ENCODE measurements at places on chromosomes 7 and 10.

GRCh38 chr7:75715864-75716263 is 22.9 kb downstream of the HIP1 start:
- no peak for DNase-seq

GRCh38 chr10:14023673-14024328 is 306.9 kb downstream of the FRMD4A start:
- DNase-seq = no peak

DNA sequence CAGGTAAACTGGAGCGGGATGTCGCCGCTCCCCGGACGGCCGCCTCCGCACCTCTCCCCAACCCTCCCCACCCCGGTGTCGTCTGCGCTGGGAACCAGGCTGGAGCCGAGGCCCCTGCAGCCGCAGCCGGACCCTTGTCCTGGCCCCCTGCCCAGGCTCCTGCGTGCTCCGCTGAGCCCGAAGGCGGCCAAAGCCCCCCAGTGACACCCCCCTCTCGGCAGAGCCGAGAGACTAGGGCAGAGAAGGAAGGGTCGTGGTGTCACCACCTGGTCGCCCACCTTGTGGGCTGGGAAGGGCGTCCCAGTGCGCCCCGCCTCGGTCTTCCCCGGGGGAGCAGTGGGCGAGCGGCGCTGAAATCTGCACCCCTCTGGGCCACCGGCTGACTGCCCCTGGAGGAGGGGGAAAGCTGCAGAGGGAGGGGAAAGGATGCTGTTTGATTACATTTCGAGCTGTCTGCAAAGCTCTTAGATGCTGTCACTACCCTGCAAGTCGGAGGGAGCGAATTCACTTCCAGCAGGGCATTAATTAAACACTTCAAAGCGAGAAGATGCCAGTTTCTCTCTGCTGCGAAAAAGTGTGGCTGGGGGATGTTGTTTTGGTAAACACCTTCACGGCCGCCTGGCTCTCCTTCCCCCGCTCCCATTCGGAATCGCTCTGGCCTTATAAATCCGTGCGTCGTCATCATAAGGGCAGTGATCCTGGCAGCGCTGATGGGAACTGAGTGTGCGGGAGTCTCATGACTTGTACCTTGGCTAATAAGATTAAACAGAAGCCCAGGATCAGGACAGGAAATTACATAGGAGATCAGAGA is 622 bp downstream of the DYNC1I1 start:
- no peak for DNase-seq

- no peak for DNase-seq
Measured at GRCh38 chr7:8261711-8262695, at the start of gene ICA1. Gene ICA1, minus strand, starts transcription at chr7:8262167. Its CDS starts 26,241 bp downstream, at chr7:8235926.

GRCh38 chr10:8874972-8875371 is 820.5 kb downstream of the GATA3 start:
- no peak for DNase-seq

DNA sequence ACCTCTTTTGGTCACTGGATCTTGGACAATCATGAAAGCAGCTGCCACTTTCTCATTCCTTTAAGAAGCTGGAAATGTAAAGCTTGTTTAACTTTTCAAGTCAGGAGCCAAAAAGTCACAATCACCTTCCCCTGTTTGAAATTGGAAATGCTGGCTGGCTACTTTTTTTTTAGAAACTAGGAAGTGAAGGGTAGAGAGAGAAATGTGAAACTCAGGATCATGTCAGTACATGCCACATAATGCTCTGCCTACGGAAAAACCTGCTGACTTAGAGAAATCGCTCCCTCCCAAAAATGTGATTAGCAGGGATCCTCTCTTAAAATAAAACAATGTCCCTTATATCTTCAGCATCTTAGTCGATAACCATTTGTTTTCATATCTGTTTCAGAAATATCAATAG is 188.4 kb upstream of the C7orf33 start:
- DNase-seq = no peak

DNA sequence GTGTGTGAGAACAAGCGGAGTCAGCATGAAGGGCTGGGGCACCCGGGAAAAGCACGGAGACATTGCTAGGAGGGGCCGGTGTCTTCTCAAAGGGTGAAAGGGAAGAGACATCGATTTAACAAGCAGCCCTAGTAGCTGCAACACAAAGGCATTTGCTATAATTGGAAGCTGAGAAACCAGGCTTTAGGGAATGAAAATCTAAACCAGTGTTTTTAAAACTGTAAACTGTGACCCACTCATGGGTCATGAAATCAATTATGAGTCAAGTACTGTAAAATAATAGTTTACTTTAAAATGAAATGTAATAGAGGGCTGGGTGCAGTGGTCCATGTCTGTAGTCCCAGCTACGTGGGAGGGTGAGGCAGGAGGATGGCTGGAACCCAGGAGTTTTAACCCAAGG is 128.7 kb upstream of the RHEB start:
- no peak for DNase-seq

GRCh38 chr7:138919216-138919615 is 62.0 kb downstream of the KIAA1549 start:
- DNase-seq = no peak

DNA sequence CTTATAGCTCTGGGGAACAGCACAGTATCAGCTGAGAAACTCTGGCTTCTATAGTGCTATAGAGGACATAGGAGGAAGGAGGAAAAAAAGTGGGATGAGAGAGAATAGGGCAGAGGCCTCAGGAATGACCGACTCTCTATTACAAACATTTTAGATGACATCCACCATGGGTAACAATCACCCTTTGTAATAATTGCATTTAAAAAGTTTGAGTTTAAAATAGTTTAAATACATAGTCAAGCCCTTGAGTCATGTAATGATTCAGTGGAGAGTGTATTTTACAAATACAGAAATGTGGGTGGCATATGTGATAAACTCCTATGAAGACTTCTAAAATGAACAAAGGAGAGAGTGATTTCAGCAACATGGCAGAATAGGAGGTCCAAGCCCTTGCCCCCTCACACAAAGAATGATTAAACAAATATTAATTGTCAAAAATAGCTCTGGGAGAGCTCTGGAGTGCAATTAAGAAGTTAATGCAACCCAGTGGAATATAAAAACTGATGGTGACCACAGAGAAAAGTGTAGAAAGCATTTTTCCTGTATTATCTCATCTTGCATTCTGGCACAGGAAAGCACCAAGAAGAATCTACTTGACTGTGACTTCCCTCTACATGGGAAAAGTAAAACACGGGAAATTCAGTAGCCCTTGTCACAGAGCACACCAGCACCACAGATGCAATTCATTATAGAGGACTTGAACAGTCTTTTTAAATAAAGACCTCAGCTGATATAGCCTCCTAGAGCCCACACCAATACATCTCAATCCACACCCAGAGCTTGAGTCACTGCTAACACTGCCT is 569.0 kb upstream of the SORCS1 start:
- no peak for DNase-seq

DNA sequence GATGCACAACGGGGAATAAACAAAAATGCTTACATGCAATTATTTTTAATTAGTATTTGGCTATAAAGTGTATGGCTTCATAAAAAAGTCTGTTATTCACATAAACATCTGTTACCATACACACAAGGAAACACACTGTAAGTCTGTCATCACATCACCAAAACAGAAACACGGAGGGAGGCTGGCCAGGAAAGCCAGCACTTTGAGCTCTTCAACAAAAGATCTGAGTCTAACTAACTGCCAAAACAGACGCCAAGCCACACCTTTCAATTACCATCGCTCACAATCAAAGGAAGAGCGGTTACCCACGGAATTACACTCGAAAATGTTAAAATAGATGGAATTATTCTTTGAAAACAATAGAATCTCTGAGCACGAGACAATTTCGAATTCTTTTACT is 49.2 kb upstream of the MGMT start:
- no peak for DNase-seq

GRCh38 chr7:117122536-117122935 is 169.2 kb downstream of the ST7 start:
- DNase-seq = no peak

DNA sequence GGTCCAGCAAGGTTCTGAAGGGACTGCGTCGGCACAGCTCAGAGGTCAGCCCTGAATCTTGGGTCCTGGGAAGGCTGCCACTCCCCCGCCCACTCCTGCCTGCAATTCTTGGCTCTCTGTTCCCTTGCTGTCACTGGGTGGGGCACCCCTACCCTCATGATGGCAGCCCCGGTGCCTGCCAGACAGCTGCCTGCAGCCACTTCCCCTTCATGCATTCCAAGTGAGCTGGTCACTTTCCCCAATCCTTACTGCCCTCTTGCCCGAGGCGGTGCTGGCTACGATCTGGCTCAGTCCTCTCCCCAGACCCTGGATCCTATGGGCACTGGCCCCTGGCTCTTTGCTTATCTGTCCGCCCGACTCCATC is 14.2 kb downstream of the MYL10 start:
- DNase-seq = no peak

DNA sequence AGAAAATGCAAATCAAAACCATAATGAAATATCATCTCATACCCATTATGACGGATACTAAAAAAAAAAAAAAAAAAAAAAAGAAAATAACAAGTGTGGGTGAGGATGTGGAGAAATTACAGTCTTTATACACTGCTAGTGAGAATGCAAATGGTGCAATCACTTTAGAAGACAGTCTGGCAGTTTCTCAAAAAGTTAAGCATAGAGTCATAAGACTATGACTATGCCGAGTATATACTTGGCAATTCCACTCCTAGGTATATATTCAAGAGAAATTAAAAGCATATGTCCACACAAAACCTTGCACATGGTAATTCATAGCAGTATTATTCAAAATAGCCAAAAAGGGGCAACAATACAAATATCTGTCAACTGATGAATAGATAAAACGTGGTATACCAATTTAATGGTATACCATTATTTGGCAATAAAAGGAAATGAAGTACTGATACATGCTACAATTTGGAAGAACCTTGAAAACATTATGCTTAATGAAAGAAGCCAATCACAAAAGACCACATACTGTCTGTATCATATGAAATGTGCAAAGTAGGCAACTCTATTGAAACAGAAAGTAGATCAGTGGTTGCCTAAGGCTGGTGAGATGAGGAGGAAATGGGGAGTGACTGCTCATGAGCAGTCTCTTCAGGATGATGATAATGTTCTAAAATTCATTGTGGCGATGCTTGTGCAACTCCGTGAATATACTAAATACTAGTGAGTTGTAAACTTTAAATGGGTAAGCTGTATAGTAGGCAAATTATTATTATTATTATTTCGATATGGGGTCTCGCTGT is 90.1 kb upstream of the NANOS1 start:
- DNase-seq = no peak

DNA sequence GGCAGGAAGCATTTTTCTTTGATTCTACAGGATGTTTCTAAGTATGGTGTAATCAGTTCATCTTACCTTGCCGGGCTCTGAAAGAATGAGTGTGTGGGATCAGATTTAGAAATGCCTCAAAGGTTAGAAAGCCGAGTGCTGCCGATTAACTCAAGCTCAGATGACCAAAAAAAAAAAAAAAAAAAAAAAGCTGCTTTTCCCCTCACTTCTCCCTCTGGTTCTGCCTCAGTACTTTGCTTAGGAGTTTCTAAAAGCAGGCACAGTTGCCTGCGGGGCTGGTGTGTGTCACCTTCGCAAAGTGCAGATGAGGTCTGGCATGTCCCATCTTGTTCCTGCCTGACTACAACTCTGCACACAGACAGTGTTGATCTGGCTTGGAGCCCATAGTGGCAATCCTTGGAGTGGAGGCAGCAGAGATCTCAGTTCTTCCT is 47.0 kb downstream of the KIAA1217 start:
- no peak for DNase-seq

DNA sequence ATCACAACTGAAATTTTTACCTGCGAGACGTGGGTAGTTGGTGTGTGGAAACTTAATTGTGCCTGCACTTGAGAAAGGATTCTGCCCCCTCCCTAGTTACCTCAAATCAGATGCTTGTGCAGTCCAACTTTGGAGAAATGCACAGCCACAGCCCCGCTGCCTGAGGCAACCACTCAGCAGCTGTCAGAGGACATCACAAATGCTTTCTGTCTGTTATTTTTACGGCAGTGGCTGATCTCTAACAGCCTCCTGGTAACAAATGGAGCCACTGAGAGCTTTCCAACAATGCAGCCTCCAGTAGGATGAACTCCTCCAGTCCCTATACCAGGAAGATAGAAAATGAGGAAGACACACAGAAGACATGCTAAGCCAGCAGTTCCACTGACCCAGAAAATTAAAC is 712.2 kb upstream of the GHITM start:
- no peak for DNase-seq

- DNase-seq = no peak
Measured at GRCh38 chr10:102757323-102757722, 13.6 kb downstream of the WBP1L start.

DNA sequence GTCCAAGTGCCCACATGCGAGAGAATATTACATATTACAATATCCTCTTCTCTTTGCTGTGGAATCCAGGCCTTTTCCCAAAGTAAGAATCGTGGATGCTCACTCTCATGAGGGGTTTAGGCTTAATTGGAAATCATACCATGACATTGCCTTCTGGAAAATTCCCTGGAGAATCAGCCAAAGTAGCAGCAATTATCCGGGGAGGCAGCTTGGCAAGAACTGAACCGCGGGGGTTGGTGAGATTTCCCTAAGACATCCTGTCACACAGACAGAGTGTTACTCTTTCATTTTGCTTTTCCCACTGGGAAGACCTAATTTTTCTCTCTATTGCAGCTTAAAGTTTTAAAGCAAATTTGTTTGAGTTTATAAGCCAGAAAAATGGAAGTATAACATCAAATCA is 463.6 kb upstream of the DPP6 start:
- DNase-seq = no peak

GRCh38 chr7:106736508-106737201 is 75.7 kb upstream of the CCDC71L start:
- peak; percentile 20 for DNase-seq

DNA sequence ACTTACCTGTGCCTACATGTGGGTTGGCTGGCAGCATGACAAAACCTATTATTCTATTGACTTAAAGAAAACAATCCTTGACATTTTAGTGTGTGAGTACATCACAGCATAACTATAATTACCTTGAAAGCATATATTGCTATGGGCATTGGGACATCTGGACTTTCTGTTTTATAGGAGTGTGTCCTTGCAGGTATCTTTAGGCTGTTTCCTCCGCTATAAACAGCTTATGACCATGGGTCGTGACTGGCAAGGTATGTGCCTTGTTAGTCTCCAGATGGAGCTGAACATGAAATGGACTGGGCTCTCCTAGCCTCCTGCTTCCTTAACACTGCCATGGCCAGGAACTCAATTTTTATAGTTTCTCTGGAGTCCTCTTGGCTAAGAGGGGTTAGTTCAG is 317.4 kb upstream of the COBL start:
- DNase-seq = no peak

GRCh38 chr7:44636041-44636584 is 29.7 kb downstream of the OGDH start:
- no peak for DNase-seq
